ENCODE measurements at places on chromosomes 16 and 17.

DNA sequence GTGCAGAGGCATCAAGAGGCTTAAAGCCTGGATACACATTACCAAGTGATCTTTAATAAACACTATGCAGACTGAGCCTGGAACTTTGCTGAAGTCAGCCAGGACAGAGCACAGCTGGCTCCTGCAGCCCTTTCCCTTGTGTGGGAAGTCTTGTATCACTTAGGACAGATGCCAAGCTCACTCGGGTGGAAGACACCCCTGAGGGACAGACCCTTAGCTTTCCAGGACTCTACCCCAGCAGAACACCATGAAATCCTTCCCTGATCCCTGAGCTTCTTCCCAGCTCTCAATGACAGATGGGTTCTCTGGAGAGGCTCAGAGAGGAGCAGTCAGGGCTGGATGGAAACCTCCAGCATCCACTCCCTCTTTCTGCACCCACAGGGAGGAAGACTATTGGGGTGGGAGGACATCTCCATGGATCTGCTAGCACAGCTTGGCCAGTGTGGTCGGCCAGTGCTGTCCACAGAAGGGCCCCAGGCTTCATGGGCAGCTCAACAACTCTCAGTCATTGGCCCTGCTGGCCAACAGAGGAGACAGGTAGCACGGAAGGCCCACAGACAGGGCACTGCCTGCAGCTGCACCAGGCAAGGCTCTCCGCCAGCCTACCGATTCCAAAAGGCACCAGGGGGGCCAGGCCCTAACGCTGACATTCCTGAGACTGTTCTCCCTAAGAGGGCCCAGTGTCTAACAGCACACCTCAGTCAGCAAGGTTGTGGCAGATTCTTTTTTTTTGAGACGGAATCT lies 15.9 kb downstream of the RAB5C start:
- DNase-seq, result no peak

GRCh38 chr17:56131431-56131830 lies 21.8 kb upstream of the ANKFN1 start:
- no peak for DNase-seq

- DNase-seq, result no peak
Observed at GRCh38 chr16:728131-728889, 1.4 kb downstream of the HAGHL start.

GRCh38 chr16:84751241-84751640 lies 51.4 kb downstream of the USP10 start:
- DNase-seq, result no peak

GRCh38 chr16:13186813-13187212 lies 285.4 kb downstream of the SHISA9 start:
- DNase-seq, result no peak

DNA sequence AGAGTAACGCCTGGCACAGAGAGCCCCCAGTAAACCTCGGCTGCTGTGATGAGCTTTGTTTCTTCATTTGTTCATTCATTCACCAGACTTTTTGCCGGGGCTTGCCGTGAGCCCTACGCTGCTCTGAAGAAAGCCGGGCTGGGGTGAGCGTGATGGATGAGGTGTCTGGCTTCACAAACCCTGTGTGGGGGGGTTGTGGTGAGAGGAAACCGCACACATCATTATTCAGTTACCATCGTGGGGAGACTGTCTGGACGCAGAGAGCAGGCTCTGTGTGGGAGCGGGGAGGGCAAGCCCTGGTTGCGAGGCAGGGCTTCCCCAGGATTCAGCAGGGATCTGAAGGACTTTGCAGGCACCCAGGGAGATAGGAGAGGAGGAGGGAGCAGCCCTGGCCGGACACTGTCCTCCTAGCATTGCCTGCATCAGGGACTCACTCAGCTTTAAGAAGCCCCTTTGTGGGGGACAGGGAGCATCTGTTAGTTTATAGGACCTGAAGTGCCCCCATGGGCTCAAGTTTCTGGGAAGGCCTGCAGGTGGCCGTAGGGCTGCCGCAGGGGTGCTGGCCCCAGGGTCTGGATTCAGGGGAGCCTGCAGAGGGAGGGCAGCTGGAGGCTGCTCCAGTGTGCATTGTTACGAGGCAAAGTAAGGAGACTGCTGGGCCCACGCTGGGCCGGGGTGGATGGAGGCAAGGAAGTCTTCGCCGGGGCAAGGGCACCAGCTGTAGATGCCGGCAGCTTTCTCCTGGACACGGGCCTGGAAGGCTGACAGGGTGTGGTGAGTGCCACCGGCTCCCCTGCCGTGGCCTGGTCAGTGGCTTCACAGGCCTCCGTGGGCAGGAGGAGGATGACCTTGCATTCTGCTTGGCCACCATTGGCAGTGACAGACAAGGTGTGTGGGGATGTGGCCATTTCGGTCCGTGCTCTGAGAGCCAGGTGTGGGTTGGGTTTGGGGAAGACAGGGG lies 334.5 kb downstream of the SEC14L1 start:
- no peak for DNase-seq

- DNase-seq, result no peak
Observed at GRCh38 chr17:39555368-39555767, 52.4 kb downstream of the NEUROD2 start.

GRCh38 chr16:10760858-10761257 lies 17.2 kb downstream of the NUBP1 start:
- no peak for DNase-seq

DNA sequence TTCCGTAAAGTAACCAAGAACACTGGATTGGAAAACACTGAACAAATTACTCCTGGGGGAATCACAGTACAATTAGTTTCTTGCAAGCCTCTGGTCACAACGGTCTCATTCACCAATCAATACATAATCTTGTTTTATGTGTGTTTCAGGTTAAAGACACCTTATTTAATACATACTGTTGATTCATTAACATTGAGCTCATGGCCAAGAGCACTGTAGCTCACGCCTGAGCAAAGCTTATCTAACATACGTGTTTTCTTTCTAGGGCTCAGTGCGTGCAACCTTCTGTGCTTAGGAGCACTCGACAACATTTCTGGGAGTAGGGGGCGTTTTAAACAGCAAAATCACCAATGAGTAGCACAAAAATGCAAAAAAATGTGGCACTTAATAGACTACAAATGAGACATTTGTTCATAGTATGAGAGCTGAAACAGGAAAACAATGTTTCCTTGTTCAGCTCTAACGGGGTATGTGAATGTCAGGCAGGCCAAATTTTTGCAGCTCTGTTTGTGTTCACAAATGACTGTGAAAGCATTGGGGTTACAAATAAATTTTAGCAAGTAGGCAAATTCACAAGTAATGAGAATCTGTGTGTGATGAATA lies 206.2 kb downstream of the CNTNAP4 start:
- no peak for DNase-seq

DNA sequence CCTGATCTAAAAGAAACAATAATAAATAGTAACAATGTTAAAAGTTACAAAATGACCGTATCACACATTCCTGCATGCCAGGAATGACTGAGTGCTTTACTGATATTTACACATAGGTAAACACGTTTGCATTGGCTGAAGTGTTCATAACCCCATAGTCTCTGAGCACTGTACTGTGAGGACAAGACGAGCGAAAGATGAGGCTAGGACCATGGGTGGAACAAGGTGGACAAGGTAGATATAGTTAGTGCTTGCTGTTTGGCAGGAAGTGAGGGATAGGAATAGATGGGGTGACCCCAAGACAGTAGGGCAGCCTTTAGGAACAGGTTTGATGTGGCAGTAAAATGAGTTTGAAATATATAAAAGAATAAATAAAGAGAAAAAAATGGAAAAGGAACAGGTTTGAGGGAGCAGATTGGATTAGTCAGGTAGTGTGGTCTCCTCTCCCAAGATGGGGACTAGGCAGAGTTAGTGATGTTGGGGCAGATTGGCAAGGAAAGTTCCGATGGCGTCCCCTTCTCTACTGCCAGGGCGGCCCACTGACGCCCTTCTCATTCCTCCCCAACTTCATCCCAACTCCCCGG lies 452 bp upstream of the E2F4 start:
- DNase-seq, result no peak

DNA sequence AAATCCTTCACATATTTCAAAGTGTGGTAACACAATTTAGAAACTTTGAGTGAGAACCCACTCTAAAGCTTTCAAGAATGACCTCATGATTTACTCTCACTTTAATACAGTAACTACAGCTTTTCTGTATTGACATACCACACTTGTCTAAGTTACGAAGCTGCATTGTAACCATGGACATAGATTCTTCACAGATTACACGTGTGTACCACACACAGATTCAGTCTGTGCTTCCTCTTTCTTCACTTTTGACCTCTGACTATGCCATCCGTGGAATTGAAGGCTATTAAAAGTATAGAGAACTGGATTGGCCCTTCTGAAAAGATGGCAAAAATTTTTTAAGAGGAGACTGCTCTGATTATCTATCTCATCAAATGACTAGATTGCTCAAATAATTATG lies 172.7 kb downstream of the TANC2 start:
- no peak for DNase-seq

DNA sequence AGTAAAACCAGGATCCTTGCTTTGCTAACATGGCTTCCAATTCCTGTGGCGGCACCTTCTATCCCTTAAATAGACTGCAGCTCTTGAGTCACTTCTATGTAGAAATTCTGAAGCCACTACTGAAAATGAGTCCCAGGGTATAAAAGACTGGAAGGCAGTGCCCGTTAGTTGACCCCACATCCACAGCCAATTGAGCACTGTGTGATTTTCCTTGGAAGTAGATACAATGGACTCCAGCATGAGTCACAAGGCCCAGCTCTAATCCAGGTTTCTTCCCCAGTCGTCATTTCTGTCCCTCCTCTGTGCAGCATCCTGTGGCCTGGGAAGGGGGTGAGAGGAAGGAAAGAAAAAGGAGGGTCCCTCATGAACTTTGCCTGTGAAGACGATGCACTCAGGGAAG lies 69.5 kb downstream of the HLF start:
- no peak for DNase-seq

DNA sequence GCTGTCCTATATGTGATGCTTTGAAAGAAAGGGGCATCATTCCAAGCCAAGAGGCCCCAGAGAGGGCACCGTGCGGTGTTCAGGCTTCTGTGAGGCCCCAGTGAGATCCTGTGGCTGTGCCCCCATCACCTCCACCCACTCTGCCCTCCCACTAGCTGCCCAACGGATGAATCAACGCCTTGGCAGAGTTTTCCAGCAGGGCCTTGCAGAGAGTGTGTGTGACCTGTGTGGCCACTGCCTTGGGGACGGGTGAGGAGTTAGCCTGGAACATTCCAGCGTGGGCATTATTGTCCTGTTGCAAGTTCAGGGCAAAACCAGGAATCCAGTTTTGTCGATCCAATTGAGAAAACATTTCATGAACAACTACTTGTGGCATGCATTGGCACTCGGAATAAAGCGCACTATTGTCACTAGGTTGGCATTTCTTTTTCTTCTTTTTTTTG lies 53.7 kb downstream of the SF3B3 start:
- no peak for DNase-seq

DNA sequence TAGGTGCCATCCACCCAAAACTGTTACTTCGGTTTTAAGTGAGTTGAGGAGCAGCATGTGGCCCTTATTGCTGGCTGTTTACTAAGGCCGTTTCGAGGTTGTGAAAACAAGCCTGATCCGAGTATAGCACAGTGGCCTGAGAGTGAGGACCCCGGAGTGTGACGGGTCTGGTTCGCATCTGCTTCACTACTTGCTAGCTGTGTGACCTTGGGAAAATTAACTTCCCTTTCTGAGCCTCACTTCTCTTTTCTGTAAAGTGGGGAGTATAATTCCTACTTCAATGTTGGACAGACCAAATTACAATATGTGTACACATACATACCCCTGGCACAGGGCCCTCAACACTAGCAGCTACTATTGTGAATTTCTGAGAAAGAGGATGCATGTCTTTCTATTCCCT lies 11.7 kb upstream of the HEATR6 start:
- DNase-seq, result no peak

DNA sequence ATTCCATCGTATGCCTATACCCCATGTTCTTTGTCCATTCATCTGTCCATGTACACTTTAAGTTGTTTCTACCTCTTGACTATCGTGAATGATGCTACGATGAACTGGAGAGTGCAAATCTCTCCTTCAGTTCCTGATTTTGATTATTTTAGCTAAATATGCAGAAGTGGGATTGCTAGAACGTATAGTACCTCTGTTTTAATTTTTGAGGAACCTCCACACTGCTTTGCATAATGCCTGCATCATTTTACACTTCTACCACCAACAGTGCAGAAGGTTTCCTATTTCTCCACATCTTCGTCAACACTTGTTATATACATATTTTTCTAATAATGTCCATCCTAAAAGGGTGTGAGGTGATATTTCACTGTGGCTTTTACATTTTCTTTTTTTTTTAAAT lies 43.9 kb downstream of the SDR42E1 start:
- DNase-seq, result no peak

DNA sequence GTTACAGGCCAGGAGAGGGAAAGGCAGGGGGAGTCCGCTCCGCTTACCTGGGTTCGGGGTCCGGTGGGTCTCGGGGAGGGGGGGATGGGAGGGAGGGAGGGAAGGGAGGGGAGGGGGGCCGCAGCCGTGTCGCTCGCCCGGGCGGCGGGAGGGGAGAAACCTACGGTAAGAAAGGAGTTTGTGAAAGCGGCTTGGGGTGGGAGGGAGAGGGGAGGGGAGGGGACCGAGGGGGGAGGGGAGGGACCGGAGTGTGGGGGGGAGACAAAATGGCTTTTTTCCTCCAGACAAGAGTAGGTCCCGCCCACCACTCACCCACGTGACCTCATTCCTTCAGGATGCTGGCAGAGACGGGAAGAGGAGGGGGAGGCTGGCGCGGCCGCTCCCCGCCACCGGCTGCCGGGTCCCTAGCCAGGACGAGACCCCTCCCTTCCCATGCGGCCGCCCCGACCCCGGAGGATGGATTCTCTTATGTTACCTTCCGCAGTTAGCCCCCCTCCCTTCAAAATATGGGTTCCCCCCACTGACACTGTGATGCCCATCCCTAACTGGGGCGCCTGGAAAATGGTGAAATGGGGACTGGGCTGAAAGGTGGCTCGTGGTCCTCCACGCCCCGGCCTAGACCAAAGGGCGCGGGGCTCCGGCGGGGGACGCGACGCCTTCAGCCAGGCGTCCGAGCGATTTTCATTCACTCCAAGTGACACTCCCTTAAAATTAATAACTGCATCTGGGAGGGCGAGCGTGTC lies at the start of gene PCGF2:
TSS of gene PCGF2 (minus strand) at position 188 of the 743 bp plus-strand sequence. CDS start 7,934 bp downstream, outside the sequence.
- peak; percentile 92 for DNase-seq

DNA sequence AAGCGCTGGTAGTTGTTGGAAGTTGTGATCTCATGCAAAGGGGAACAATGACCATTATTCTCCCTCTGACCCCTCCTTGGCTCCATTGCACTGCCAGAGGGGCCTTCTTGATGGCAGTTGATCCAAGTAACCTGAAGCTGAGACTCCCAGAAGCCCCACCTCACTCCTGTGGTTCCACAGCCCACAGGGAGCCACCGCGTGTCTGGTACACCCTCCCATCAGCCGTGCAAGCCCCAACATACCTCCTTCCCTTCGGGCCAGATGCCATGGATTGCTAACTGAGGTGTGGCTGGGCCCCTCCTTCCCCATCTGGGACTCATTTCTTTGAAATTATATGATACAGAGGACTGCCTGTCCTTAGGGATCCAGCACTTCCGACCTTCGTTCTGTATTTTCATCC lies 17.8 kb downstream of the SAP30BP start:
- DNase-seq, result no peak

DNA sequence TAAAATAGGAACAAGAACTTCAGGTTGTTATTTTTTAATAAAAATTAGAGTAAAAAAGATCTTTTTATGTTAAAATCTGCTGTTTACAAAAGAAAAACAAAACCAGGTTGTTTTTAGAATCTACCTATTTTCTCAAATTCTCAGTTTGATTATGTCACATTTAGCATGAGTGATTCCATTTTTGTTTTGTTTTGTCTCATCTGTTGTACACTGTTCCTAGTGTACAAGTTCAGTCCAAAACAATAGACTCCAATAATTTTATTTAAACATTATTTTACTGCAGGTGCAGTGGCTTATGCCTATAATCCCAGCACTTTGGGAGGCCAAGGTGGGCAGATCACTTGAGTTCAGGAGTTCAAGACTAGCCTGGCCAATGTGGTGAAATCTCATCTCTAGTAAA lies 2142.7 kb downstream of the TP53TG3F start:
- DNase-seq, result no peak

- no peak for DNase-seq
Observed at GRCh38 chr16:83928341-83929055, 24.5 kb upstream of the OSGIN1 start.

Data from left renal pelvis (tissue), 4 donors.